Posterior cingulate gyrus (tissue), 11 donors: ENCODE measurements at places on chromosomes 2 and 18.
A peak's percentile ranks its signal among the peaks of the same experiment; 100 is the strongest.

DNA sequence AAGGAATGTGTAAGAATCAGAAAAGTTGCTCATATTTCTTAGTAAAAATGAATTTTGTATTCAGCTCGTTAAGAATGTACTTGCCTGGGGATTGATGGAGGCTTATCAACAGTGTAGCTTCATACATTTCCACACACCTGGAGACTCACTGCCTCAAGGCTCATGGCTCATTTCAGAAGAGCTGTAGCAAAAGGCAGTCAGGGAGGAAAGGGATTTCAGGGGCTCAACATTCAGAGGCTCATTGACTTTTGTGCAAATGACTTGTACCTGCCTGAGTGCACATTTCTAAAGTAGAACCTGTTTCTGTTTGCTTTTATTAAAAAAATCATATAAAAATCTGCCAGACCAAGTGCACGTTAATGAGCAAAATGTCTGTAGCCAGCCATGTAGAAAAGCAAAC, 304.4 kb downstream of the KCNS3 start:
- DNase-seq = no peak

- DNase-seq = no peak
These were observed 30.9 kb downstream of the MREG start for GRCh38 chr2:215982465-215982875.

DNA sequence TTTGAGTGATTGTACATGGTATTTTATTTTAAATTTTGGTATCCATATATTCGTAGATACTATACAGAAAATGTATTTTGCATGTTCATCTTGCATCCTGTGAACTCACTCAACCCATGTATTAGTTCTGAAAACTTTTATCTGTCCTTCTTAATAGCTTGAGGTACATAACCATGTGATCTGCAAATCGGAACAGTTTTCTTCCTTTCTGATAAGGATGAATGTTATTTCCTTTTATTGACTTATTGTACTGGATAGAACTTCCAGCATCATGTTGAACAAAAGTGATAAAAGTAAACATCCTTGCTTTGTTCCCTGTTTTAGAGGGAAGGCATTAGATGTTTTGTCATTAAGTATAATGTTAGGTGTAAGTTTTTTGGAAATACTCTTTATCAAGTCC, 554.7 kb downstream of the GALR1 start:
- DNase-seq = no peak

DNA sequence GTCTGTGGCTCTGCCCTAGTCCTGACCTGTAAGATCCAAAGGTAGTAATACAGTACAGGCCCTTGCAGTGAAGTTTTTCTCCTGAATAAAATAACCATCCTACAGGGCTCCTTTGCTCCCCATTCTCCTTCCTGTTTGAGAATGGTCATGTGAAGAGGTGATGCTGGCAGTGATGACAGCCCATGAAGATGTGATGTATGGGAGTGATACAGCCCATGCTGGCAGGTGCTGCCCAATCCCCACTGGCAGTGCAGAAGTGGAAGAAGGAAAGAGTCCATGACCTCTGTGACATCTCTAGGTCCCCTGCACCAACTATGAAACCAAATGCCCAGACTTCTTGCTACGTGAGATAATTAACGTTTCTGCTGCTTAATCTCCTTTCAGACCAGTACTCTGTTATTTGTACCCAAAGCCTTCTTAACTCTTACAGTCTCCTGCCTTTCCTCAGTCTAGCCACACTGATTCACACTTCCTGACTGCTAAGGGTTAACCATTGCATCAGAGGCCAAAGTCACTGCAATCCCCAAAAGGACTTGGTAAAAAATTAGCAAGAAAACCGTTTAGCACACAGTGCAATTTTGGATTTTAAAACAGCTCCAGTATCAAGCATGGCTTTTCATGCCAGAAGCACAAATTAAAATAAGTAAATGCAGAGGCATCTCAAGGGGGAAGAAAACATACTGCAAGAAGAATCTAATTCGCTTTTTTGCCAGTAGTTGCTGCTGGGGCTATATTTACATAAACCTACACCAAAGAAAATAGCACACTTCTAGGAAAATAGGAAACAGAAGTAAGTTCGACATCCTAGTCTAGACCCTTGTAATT, 98.0 kb downstream of the STK39 start:
- no peak for DNase-seq

DNA sequence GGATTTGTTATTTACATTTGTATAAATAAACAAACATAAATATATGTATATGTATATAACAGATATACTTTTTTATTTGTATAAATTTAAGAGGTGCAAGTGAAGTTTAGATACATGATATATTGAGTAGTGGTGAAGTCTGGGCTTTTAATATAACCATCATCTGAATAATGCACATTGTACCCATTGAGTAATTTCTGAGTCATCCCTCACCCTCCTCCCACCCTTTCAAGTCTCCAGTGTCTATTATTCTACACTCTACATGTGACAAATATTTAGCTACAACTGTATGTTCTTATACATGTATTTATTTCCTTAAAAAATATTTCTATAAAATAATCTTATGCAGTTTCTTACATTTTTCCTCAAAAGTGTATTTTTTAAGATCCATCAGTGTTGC, 358.7 kb upstream of the TFPI start:
- no peak for DNase-seq

DNA sequence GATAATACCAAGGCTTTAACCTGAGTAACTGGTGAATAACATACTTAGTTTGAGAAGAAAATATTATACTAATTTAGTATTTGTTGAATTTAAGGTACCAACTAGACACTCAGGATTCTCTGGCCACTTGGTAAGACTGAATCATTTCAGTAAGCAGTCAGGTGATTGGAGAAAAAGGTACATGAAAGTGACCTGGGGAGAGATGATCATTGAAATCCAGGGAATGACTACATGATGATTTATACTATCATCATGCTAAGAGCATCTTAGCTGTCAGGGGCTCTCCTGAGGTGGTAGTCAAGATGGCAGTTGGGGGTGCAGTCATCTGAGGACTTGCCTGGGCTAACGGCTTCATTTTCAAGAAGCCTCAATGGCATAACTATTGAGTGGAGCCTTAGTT, 571.2 kb upstream of the ACVR2A start:
- no peak for DNase-seq

GRCh38 chr2:206256706-206257205, 17.7 kb upstream of the ZDBF2 start:
- DNase-seq = no peak

GRCh38 chr2:207434899-207435465, 94.8 kb upstream of the CREB1 start:
- no peak for DNase-seq

- DNase-seq = no peak
These were observed 13.7 kb downstream of the KANSL1L start for GRCh38 chr2:210157526-210157925.

DNA sequence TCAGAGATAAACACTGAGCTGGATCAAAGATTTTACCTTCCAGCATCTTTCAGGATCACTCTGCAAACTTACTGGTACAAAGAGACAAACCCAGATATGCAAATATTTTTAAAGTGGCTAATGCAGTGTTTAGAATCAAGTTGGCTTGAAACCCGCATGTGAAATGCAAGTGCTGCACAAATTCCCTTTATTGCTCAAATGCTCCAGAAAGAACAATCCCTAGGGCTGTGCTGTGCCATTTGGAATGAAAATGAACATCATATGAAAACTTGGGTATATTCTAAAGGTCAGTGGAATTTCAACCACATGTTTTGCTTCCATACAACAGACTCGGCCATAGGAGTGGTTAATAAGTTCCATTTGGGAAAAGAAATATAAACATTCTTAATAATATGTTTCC, 139.1 kb downstream of the VWC2L start:
- DNase-seq = no peak

DNA sequence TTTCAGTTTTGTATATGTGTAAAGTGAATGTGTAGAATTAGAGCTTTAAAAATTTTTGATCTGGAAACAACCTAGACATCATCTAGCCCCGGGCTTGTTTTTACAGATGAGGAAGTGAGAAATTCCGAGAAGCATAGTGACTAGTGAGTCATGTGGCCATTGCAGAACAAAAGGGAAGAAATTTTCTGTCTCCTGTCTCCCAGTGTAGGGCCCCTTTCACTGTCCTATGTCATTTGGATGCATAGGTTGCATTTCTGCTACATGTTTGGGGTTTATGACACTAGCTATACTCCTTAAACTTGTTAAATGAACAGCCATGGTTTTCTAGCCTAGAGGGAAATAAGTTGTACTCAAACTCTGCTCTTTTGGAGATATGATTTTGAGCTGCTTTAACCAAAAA, 84.6 kb downstream of the PLCL1 start:
- DNase-seq = no peak

- no peak for DNase-seq
These were observed 86.6 kb downstream of the POLR1A start for GRCh38 chr2:86019121-86019520.

GRCh38 chr2:1162768-1163584, 212.3 kb downstream of the SNTG2 start:
- no peak for DNase-seq

DNA sequence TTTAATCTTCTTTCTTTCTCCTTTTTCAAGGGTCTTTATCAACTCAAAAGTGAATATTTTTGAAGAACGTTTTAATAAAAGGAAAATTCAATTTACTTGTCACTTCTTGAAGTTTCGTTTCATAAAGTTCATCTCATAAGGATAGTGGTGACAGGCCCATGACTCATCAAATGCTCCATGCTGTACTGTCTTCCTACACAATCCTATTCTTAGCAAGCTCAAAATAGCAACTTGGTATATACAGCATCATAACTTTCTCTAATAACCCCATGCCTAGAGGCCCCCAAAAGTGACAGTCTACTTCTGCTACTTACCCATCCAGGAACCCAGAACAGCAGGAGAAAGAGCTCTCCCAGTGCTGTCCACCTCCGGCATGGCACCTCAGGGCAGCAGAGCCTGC, 7.7 kb downstream of the FBXO15 start:
- DNase-seq = no peak

GRCh38 chr2:54901224-54901986, 148.8 kb downstream of the RTN4 start:
- no peak for DNase-seq

DNA sequence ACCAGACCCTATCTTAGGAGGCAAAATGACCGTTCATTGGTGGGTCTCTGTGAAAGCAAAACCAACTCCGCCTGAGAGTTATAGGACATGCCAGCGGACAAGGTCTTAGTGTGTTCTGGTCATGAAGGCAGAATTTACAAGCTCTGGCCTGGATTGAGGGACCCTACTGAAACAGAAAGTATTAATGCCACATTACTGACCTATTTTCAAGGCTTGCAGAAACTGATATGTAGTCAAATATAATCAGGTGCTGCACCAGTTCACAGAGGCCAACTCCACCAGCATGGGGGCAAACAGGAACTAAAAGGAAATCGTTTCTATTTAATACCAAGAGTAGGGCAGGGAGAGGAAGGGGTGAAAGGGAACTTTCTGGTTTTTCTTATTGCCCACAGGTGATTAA, 19.7 kb downstream of the TYMS start:
- no peak for DNase-seq

DNA sequence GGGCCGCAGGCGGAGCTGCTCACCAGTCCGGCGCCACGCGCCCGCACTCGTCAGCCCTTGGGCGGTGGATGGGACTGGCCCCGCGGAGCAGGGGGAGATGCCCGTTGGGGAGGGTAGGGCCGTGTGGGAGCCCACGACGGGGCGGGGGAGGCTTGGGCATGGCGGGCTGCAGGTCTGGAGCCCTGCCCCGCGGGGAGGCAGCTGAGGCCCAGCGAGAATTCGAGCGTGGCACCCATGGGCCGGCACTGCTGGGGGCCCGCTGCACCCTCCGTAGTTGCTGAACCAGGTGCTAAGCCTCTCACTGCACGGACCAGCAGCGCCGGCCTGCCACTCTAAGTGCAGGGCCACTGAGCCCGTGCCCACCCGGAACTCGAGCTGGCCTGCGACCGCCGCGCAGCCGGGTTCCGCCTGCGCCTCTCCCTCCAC, 182.4 kb upstream of the ERBB4 start:
- DNase-seq = peak; percentile 67

DNA sequence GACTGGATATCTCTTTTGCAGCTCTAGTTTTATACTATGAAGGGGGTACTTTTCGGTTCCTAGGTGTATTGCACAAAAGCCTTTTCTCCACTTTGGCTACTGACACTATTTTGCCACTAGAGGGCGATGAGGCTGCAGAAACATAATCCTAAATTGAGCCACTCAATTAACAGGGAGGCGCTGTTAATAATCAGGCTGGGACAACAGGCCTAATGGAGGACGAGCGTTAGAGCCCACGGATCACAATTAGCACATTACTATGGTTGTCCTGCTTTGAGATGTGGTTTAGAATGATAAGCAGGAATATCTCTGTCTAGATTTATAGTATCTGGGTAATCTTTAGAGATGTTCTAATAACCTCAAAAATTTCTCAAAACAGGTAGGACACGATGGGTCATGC, 62.2 kb upstream of the PMAIP1 start:
- peak; percentile 17 for DNase-seq

- no peak for DNase-seq
These were observed 42.4 kb downstream of the IL1RL2 start for GRCh38 chr2:102229141-102229769.

DNA sequence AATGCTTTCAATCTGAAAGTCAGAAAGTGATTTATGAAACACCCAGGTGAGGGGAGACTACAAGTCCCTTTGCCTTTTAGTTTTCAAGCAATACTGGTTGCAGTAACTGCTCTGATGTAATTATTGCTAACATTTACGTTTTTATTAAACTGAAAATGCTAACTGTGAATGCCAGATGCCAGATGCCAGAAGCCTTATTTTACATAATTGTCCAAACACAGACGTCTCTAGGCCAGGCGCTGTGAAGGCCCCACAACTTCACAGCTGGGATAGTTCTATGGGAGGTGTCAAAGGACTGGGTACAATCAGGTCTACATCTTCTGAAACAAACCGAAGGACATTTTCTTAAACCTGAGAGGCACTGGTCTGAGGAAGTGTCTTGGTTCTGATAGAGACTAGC, 27.5 kb upstream of the MSGN1 start:
- no peak for DNase-seq

DNA sequence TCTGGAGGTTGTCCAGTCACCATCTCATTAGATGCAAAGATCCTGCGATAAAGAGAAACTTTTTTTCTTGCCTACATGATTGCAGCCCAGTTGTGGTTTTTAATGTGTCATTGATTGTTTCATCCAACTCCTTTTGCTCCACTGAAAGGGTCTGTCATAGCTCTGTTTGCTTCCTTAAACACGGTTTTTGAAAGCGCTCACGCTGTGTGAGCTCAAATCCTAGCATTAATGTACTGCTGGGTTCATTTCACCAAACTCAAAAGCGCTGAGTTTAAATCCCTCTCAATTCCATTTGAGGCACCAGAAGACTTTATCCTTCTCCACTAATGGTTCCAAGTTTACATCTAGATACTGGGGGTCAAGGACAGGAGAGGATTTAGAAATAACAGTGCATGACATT, 53.6 kb downstream of the CDK15 start:
- DNase-seq = no peak

- no peak for DNase-seq
These were observed 53.6 kb upstream of the RFX8 start for GRCh38 chr2:101528501-101528900.

GRCh38 chr2:104702031-104702850, 151.7 kb upstream of the POU3F3 start:
- DNase-seq = no peak

DNA sequence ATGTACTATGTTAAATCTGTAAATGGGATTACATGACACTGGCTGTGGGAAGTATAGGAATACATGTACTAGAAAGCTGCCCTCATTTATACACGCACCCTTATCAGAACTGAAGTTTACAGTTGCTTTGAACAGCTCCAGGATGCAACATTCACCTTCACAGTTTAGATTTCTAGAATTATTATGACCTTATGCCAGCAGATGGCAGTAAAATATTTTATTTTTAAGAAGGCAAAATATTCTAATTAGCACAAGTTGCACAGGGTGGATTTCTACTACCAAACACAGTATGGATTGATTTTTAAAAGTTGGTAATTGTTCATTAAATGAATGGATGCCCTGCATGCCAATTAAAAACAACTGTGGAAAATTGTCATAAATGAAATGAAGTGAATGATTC, 670.4 kb downstream of the KCNJ3 start:
- DNase-seq = no peak
